Large intestine (tissue), 12 donors: ENCODE measurements at places on chromosomes 6 and 20. TPM values are rescaled to one million over a fixed set of nuclear protein-coding genes. Genes with fewer than 3 reads are reported as not detected.

The PSORS1C1 gene
- polyA plus RNA-seq: 0.33 TPM

The OR12D3 gene
- polyA plus RNA-seq: not detected

The SLC22A16 gene
- polyA plus RNA-seq: 0.25 TPM

The HNF4A gene
- 259 TPM for polyA plus RNA-seq

The KAT14 gene
- polyA plus RNA-seq: 20.3 TPM

DNA sequence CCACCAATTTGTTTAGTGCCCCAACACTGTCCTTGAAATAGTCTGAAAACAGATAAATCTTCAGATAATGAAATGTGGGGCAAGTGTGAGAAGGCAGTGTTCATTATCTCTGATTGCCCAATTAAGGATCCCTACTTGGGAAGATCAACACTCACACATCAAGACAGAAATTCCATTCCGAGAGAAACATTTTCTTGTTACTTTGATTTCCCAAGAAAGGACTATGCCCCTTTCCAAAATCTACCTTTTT is 16.2 kb downstream of the HMGN4 start:
- H3K4me3 ChIP-seq: peak overlapping the region; percentile 61
- H3K27me3 ChIP-seq: no peaks in the 10 kb centered on the region

DNA sequence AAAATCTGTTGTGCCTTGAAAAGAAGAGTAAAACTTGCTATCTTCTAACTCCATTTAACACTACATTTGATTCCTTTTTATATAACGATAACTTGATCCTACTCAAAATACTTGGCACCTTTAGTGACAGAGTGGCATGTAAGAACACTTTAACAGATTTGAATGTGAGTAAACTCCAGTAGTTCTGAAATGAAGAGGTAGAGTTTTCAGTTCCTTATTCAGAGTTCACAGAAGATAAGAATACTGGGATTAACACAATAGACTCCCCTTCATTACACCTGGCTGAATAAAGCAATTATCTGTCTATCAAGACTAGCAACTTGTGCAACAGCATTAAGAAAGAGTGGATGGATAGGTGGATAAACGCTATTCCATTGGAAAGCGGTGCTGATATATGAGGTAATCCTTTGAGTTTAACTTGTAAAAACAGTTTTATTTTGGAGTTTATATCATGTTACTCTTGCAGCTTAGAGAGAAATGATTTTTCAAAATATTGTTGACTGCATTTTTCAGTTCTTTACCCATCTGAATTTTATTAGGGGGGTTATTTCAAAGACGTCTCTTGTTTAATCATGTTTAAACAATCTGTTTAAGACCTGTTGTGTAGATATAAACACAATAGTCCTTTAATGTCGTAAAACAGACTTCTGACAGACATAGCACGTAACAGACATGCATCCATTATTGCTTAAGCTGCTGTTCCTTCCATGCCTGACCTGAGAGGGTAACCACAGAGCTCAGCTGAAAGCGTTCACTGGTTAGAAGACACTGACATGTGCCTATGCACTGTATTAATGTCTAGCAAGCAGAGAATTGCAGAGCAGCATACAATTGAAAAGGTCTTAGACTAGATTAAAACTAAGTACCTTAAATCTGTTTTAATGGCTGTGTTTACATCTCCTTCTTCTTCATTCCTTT is 102.4 kb upstream of the SUPT3H start:
- H3K4me3 ChIP-seq: no peak overlapping the region
- H3K27ac ChIP-seq: no peak overlapping the region
- no peaks in the 10 kb centered on the region for H3K27me3 ChIP-seq
- H3K4me1 ChIP-seq: no peaks in the 10 kb centered on the region
- no peaks in the 10 kb centered on the region for H3K36me3 ChIP-seq

DNA sequence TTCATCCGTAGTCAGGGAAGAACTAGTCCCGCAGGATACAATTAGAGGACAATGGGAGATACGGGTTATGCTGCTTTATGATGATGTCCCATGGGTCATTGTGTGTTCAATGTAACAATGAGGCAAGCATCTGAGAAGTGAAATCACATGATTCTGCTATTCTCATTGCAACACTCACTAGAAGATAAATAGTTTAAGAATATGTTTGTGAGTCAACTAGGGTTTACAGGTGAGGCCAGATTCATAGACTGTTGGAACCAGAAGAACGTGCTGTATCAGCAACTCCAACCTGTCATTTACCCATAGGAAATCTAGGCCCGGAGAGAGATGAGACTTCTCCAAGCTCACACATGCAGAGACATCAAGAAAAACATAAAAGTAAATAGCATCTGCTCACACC is 80.8 kb downstream of the SCML4 start:
- peaks cover 6% of the 10 kb centered on the region for H3K4me1 ChIP-seq
- H3K27ac ChIP-seq: no peak overlapping the region
- no peak overlapping the region for H3K4me3 ChIP-seq
- H3K36me3 ChIP-seq: no peaks in the 10 kb centered on the region
- peak; percentile 60 for DNase-seq

DNA sequence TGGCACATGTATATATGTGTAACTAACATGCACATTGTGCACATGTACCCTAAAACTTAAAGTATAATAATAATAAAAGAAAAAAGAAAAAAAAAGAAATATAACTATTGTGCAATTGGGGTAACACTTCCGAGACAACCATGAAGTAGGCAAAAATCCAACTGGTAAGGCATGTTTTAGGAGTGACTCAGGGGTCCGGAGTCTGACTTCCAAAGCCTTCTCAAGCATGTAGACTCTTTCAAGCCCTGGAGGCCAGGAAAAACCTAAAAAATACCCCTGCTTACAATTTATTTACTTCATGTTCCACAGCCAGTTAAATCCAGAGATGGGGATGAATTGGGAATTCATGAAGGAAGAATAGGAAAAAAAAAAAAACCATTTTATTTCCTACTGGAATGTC is 161.3 kb upstream of the PHACTR1 start:
- H3K27me3 ChIP-seq: no peaks in the 10 kb centered on the region
- DNase-seq: no peak
- no peaks in the 10 kb centered on the region for H3K4me1 ChIP-seq

DNA sequence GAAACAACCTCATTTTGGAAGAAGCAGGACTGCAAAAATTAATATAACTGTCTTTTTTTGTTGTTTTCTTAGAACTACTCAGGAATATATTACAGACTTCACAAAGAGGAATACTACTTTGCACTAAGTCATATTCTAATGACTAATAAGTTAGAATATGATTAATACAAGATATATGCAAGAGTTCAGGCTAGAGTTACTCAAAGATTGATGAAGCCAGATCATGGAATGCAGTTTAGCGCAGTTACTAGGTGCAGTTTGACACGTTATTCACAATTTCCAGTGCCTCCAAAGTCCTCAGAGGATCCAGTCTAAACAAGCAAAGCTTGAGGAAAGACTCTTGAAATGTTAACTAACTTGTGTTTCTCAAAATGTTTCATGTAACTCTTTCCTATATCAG is 1.2 kb upstream of the MYCT1 start:
- no peak overlapping the region for H3K4me3 ChIP-seq
- H3K4me1 ChIP-seq: no peaks in the 10 kb centered on the region
- H3K36me3 ChIP-seq: no peaks in the 10 kb centered on the region
- DNase-seq: no peak
- H3K27me3 ChIP-seq: no peaks in the 10 kb centered on the region

- H3K27ac ChIP-seq: no peak overlapping the region
- no peak overlapping the region for H3K4me3 ChIP-seq
- H3K36me3 ChIP-seq: no peaks in the 10 kb centered on the region
Observed at GRCh38 chr20:57959589-57959988, 249.8 kb upstream of the PMEPA1 start.

DNA sequence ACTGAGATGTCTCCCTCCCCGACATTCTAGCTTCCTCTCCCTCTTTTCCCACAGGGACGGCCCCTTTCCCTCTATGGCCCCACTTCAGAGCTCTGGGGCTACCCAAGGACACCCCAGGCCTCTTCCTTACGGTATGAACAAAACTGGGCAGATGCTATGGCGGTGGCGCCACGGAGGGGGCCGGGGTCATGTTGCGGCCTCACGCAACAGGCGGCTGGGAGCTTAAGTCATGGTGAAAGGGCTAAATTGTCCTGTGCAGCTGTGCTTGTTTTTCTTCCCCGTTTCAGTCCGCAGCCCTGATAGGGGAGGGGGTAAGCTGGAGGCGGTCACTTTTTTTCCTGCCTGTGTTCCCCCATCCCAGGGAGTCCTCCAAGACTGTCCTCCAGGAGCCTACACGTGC is 17.6 kb upstream of the KIAA1755 start:
- H3K36me3 ChIP-seq: no peaks in the 10 kb centered on the region
- H3K27me3 ChIP-seq: no peaks in the 10 kb centered on the region
- H3K4me1 ChIP-seq: no peaks in the 10 kb centered on the region
- peak; percentile 44 for DNase-seq

- no peak for DNase-seq
- H3K4me1 ChIP-seq: no peaks in the 10 kb centered on the region
Observed at GRCh38 chr6:77561768-77562314, 91.0 kb upstream of the MEI4 start.

- no peaks in the 10 kb centered on the region for H3K27me3 ChIP-seq
- H3K4me1 ChIP-seq: peaks cover 48% of the 10 kb centered on the region
- H3K4me3 ChIP-seq: no peak overlapping the region
- no peaks in the 10 kb centered on the region for H3K36me3 ChIP-seq
- peak; percentile 24 for DNase-seq
Observed at GRCh38 chr6:109297406-109298110, 84.7 kb downstream of the CD164 start.

DNA sequence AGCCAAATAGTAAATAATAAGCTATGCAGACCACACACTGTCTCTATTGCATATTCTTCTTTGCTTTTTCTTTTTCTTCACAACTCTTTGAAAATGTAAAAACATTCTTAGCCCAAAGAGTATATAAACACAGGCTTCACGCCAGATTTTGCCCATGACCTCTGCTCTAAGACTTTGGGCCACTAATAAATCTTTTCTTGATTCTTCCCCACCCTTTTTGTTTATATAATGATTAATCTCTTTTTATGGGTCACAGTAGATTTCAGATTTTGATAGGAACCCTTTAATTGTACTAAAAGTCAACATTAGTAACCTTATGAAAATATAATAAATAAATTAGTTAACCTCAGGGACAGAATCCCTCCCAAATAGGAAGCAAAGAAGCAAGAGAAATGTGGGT is 15.8 kb upstream of the ENPP5 start:
- no peaks in the 10 kb centered on the region for H3K27me3 ChIP-seq
- H3K4me3 ChIP-seq: no peak overlapping the region
- DNase-seq: peak; percentile 23

GRCh38 chr6:28747631-28748157 is 176.1 kb downstream of the TRIM27 start:
- H3K4me3 ChIP-seq: no peak overlapping the region
- peaks cover 52% of the 10 kb centered on the region for H3K27me3 ChIP-seq
- H3K36me3 ChIP-seq: no peaks in the 10 kb centered on the region
- no peak overlapping the region for H3K27ac ChIP-seq
- DNase-seq: no peak

DNA sequence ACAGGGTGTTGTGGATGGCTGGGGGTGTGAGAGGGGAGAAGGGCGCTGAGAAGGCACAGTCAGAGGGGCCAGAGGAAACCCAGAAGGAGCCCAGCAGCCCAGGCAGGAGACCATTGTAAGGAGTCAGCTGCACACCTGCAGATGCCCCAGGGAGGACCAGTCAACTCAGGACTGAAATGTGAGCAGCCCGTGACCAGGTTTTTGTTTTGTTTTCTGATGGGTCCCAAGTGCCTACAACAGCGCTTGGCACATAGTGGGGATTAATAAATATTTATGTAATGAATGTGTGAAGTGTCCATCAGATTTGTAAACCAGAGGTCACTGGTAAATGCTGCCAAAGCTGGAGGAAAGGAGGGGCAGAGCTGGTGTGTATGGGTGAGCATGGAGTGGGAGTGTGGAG is 30.2 kb downstream of the TRAM2 start:
- H3K4me3 ChIP-seq: no peak overlapping the region
- H3K27ac ChIP-seq: no peak overlapping the region
- H3K36me3 ChIP-seq: peaks cover 18% of the 10 kb centered on the region
- peaks cover 73% of the 10 kb centered on the region for H3K4me1 ChIP-seq
- H3K27me3 ChIP-seq: no peaks in the 10 kb centered on the region

DNA sequence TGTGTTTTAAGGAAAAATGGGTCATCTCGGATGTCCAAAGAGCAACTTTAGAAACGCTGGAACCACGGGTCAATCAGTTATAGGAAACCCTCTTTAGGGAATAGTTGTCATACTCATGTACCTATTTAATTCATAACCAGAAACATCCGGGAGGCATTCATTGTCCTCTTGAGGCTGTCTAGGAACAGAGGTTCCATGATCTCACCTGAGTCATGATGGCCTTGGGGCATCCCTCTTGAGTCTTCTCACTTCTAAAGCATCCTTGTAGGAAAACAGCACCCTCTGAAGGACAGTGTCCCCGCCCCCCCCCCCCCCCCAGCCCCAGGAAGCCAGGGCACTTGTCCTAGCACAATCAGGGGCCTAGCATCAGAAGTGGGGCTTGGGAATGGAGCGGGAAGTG is 46.3 kb upstream of the CDH4 start:
- DNase-seq: no peak
- peaks cover 3% of the 10 kb centered on the region for H3K27me3 ChIP-seq
- no peak overlapping the region for H3K4me3 ChIP-seq
- H3K4me1 ChIP-seq: no peaks in the 10 kb centered on the region

- no peak for DNase-seq
- no peak overlapping the region for H3K27ac ChIP-seq
- H3K36me3 ChIP-seq: no peaks in the 10 kb centered on the region
- H3K27me3 ChIP-seq: no peaks in the 10 kb centered on the region
- H3K4me1 ChIP-seq: no peaks in the 10 kb centered on the region
- H3K4me3 ChIP-seq: no peak overlapping the region
Observed at GRCh38 chr6:56765494-56765893, 122.8 kb upstream of the DST start.

DNA sequence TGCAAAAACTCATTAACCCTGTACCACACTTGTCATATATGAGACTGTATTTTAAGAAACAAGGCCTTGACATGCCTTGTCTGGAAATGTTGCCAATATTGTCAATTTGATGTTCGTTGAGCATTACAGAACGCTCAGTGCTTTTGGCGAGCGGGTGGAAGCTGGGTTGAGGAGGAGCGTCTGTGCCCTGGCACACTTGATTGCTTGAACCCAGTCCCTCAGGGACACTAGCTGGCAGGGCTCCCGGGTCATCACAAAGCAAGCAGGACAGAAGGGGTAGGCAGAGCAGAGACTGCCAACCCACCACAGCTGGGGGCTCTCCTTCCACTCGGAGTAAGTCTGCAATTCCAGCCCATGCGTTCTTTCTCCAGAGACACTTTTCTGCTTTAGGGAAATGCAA is 286.3 kb downstream of the KHDC1L start:
- H3K4me1 ChIP-seq: no peaks in the 10 kb centered on the region
- H3K27ac ChIP-seq: no peak overlapping the region
- no peak overlapping the region for H3K4me3 ChIP-seq
- no peaks in the 10 kb centered on the region for H3K27me3 ChIP-seq
- H3K36me3 ChIP-seq: no peaks in the 10 kb centered on the region
- DNase-seq: no peak

GRCh38 chr6:167799033-167799821 is 27.5 kb upstream of the AFDN start:
- DNase-seq: peak; percentile 62
- H3K36me3 ChIP-seq: no peaks in the 10 kb centered on the region
- peak overlapping the region; percentile 42 for H3K27ac ChIP-seq
- H3K4me3 ChIP-seq: no peak overlapping the region

- H3K4me3 ChIP-seq: peak overlapping the region; percentile 55
- H3K36me3 ChIP-seq: no peaks in the 10 kb centered on the region
- peaks cover 41% of the 10 kb centered on the region for H3K27me3 ChIP-seq
- no peak for DNase-seq
- H3K27ac ChIP-seq: peak overlapping the region; percentile 46
Observed at GRCh38 chr6:138162111-138162954, 594 bp downstream of the ARFGEF3 start.
